ENCODE measurements at places on chromosomes 3 and 15. TPM values are rescaled to one million over a fixed set of nuclear protein-coding genes. Genes with fewer than 3 reads are reported as not detected.

GOLGA6D gene
- total RNA-seq: not detected

- no peak for DNase-seq
These were observed 152.3 kb downstream of the MAGI1 start for GRCh38 chr3:65886391-65886790.

- no peak for DNase-seq
These were observed 141.2 kb upstream of the SLCO3A1 start for GRCh38 chr15:91712286-91712685.

RASGRP1 gene
- 55.5 TPM for total RNA-seq

DNA sequence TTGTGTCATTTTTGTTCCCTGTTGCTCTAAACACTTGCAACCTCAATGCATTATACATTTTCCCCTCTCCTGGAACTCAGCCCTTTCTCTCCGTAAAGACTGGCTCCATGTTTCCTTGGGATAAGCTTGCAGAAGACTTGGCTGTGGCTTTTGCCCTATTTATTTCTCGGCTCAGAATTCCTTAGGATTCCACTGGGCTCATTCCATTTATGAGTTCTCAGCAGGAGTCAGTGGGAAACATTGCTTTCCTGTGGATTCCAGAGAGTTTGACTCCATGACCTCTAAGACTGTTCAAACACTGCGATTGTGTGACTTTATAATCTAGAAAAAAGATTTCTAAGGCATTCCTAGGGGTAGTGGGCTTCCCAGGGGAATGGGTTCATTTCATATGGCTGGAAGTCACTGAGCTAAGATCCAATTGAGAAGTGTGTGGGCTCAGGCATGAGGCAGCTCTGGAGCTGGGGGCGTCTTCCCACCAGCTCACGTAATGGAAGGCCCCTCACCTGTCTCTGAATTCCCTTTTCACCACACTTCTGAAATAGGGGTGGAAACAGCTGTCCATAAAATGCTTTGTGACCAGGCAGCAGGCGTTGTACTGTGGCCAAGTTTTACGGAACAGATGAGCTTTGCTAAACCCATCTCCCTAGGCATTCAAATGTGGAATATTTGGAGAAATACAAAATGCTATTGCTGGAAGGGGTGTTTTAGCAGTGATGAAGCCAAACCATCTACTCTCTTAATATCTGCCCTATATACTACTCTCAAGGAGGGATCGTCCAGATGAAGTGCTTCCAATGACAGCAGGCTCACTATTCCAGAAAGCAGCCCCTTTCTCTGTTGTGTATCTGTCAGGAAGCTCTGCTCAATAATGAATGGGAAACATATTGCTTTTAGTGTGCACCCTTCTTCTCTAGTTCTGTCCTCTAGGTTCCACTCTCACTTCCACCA is 91.8 kb upstream of the BCL6 start:
- no peak for DNase-seq

DNA sequence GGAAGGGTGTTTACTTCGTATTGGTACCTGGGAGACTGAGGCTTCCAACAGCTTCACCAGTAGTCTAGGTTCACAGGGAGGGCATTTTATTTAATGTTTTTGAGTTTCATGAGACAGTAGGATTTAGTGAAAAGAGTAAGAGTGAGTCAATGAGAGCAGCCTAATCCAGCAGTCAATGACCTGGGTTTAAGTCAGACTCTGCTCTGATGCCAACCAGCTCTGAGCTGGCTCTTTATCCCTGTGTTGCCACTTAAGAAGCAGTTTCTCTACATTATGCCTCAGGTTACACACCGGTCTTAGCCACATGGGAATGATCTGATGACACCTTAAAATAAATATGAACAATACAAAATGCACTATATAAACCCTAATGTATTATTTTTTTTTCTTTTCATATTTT is 59.4 kb upstream of the KCNMB2 start:
- DNase-seq: no peak

GP9 gene
- not detected for total RNA-seq

DNA sequence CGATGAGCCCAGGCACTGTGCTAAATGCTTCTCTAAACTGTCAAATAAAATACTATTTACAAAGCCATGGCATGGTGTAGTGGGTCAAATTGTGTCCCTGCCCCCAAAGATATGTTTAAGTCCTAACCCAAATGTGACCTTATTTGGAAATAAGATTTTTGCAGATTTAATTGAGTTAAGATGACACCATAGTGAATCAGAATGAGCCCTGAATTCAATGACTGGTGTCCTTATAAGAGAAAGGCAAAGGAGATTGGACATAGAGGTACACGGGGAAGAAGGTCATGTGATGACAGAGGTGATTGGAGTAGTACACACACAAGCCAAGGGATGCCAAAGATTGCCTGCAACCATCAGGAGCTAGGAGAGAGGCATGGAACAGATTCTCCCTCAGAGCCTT is 121.6 kb upstream of the VEPH1 start:
- no peak for DNase-seq

DNA sequence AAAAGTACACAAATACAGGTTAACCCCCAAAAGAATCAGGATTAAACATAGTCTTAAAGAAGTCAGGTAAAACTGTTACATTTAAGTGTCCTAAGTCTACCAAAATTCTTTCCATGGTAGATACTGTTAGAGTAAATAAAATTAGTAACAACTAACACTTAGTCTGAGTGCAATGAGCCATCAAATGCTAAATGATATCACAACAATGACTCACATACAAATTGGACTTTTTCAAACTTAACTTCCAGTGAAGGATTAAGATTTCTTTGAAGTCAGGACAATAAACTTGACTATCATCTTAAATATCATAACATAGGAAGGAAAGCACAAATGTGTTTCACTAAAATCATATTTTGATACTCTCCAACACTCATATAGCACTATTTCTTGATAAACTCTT is 43.9 kb downstream of the ZNF148 start:
- DNase-seq: no peak

HYAL3 gene
- total RNA-seq: 4.9 TPM

- no peak for DNase-seq
These were observed 133.7 kb upstream of the BCL6 start for GRCh38 chr3:187878772-187879518.

GRCh38 chr15:39285663-39286062 is 295.2 kb upstream of the THBS1 start:
- no peak for DNase-seq

SEMA3F gene
- total RNA-seq: 0.23 TPM

Measured in activated T-cell treated with anti-CD3 and anti-CD28 coated beads, Interleukin-2, amount 50 U/mL, for 4 hours (primary cell).